ENCODE measurements at places on chromosomes 7 and 10.

GRCh38 chr7:47226696-47227095, 355.2 kb downstream of the TNS3 start:
- DNase-seq: no peak

DNA sequence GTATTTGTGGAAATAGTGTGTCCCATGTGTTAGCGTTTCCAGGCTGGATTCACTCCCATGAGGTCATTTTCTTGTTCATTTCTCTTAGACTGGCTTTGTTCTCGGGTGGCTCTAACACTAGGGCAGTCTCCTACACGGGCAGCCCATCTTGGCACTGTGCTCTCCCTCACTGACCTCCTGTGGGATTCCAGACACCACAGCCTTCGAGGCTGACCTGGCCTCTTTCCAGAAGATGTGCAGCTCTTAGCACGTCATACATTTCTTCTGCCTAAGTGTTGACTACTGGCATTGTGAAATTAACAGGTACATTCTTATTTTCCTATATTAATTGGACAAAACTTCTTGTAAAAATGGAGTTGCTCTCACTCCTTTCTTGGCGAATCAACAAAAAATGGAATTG, 72.8 kb downstream of the INSYN2A start:
- no peak for DNase-seq

DNA sequence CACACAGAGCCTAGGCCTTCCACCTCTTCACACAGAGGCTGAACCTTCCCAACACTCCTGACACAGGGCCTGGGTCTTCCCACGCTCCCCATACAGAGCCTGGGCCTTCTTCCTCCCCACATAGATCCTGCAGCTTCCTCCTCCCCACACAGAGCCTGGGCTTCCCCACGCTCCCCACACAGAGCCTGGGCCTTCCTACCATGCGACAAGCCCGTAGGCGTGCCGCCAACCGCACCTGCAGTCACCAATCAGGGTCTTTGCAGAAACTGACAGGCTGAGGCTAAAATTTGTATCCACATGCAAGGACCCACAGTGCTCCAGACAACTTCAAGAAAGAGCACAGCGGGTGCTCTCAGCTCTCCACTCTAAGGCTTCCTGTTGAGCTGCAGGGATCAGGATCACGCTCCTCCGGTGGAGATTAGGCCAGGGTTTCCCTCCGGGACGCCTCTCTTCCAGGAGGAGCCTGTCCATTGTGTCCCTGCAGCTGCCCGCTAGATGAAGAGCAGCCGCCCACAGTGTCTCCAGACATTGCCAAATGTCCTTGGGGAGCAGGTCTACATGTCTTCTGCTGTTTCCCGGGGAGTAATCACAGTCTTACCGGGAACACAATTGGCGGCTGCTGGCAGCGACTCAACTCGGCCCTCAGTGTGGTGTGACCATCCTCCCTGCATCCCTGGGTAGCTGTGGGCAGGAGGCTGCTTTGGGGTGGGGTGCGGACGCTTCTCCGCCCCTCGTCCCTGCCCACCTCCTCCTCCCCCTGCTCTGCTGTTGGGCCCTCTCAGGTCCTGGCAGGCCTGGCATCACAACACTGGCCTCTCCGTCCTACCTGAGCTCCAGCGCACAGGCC, 9.7 kb downstream of the CFAP46 start:
- no peak for DNase-seq

GRCh38 chr10:34237898-34238455, 577.1 kb downstream of the PARD3 start:
- DNase-seq: no peak

GRCh38 chr10:110803830-110804338, 67.8 kb upstream of the PDCD4 start:
- DNase-seq: no peak

DNA sequence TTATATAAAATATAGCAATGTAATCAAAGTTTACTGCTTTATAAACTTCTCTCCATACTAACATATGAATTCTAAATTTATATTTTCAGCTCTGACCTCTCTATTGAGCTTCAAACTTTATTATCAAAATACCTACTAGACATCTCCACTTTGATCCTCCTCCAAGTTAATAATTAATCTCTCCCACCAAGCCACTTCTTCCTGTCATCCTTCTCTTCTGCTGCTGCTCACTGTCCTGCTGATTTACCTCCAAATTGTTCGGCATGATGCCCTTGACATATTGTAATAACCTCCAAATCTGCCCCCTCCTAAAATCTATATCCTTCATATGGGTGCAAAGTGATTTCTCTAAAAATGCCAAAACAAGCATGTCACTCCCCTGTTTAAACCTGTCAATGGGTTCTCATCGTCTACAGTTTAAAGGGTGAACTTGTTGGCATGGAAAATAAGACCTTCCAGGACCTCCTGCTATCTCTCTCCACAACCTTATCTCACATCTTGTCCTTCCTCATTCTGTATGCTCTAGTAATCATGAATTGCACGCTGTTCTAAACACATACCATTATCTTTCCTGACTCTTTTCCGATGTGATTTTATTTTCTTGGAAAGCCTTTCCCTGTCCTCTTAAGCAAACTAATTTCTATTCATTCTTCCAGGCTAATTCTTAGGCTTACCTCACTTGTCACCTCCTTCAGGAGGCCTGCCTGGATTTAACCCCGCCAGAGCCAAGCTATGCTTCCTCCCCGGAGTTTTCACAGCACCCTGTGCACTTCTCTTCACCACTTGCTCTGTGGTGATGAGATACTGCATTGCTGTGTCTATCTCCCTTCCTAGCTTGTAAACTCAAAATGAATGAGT, 52.1 kb upstream of the STK17A start:
- no peak for DNase-seq

GRCh38 chr7:81138870-81139269, 220.0 kb upstream of the SEMA3C start:
- no peak for DNase-seq

DNA sequence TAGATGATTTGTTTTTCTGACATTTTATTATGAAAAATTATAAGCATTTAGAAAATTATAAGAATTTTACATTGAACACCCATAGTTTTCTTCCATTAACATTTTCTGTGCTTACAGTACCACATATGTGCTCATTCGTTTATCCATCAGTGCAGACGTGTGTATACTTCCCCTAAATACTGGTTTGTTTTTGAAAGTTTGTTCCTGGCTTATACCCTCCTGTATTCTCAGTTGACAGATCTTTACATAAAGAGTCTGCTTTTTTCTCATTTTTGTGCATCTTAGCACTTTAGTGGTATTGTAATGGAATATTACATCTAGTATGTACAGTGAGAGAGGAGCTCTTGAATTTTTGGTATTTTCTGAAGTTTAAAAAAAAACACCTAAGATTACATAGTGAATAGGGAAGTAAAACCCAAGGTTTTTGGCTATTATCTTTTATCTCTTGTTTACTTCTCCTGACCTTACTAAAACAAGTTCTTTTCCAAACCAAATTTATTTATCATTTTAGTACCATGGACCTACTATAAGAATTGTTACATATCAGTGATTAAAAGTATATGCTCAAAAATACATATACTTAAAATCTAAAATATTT, 8.1 kb downstream of the DLD start:
- DNase-seq: no peak

GRCh38 chr7:16484453-16485158, 19.1 kb upstream of the SOSTDC1 start:
- DNase-seq: no peak

GRCh38 chr7:157268540-157268939, 68.3 kb upstream of the DNAJB6 start:
- no peak for DNase-seq
